LHCN-M2 (cell line): ENCODE measurements at places on chromosomes 2 and 18. TPM values are rescaled to one million over a fixed set of nuclear protein-coding genes. Genes with fewer than 3 reads are reported as not detected.

DNA sequence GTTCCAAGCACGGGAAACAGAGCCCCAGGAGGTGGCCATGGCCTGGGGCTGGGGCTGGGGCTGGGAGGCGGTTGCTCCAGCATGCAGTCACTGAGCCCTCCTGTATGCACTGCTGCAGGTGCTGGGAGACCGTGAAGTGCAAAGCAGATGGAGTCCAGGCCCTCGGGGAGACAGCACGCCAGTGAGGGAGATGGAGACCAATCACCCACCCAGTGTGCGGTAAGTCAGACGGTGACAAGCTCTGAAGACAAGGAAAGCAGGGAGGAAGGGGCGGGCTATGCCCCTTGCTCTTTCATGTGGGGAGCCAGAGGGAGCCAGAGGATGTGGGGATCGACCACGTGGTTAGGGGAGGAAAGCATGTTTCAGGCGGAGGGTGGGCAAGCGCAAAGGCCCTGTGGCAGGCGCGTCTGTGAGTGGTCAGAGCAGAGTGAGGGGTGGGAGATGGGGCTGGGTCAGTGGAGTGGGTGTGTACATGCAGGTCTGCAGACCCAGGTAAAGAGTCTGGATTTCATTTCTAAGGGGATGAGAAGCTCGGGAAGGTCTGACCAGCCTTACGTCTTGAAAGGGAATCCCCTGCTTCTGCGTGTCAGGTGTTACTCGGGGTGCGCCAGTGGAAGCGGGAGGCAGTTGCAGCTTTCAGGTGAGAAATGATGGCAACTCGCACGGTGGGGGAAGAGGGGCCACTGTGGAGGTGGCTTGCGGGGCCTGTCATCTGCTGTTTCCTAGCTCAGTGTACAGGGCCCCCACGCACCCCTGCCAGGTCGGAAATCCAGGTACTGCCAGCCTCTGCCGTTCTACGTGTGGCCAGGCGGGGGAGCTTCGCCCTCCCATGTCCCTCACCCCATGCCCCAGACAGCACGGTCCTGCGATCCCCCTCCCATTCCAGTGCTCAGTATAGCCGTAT, 19.4 kb downstream of the RRM2 start:
- no peak for DNase-seq

- no peak for DNase-seq
Measured at GRCh38 chr2:206851521-206851920, 86.1 kb downstream of the FASTKD2 start.

KLHL41 gene
- total RNA-seq = 32.3 and 91.1 TPM in 2 replicates

NCKAP5 gene
- 0.40 and 0.58 TPM in 2 replicates for total RNA-seq

WNT10A gene
- 0.06 TPM in 1 of 2 replicates, not detected in the other for total RNA-seq

RAD51AP2 gene
- total RNA-seq = under 0.01 TPM in 1 of 2 replicates, not detected in the other
